ENCODE measurements at places on chromosomes 2 and 18.
A peak's percentile ranks its signal among the peaks of the same experiment; 100 is the strongest.

- DNase-seq: no peak
Observed at GRCh38 chr2:133740500-133740899, 172.2 kb upstream of the NCKAP5 start.

GRCh38 chr2:201150454-201151020, 32.4 kb upstream of the CASP10 start:
- DNase-seq: no peak

DNA sequence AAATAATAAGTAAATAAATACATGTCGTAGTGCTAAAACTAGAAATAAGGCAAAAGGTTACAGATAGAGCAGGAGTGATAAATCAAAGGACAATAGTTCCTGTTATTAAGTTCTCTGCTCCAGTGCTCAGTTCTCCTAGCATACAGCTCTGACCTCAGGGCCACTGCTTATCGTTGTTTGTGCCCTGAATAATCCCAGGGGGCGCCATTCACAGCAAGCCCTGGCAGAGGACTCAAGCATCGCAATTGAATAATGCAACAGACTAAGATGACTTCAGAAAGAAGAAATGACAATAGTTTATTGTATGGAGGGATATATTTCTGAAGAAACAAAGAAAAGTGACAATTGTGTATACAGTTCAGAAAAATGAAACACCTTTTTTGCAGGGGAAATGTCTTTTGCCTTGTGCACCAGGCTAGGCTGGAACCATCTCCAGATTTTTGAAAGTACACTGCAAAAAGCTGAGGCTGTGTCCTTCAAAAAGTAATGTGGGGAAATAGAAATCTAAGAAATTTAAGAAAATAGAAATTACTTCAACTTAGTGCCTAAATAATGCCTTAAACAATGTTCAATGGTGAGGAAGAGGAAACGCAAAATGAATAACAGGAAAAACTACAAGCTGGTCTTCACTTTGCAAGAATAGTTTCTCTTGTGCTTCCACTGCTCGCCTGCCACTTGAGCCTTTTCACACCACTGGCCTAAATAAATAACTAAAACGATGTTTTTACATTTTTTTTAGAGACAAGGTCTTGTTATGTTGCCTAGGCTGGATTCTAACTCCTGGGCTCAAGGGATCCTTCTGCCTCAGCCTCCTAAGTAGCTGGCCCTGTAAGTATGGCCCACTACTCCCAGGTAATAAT, 19.0 kb upstream of the CCNYL1 start:
- DNase-seq: no peak

- DNase-seq: no peak
Observed at GRCh38 chr2:134284119-134284670, 30.3 kb downstream of the MGAT5 start.

DNA sequence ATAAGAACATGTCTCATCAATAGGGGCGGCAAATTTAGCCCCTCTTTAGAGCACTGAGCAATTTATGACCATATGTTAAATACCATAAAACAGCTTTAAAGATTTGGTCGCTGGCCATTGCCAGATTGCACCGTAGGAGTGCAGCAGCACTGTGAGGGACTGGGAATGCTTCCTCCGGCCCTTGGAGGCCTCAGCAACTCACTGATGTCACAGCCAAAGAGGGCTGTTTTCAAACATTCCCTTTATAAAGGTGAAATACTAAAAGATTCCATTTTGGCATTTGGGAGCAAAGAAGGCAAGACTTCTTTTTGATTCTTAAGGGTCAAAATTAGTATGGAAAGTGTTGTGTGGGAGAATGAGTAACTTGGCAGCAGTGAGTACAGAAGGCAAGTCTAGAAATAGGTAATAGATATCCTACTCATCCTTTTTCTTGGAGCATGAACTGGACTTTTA, 63.7 kb downstream of the BABAM2 start:
- peak; percentile 58 for DNase-seq

GRCh38 chr2:53913721-53914120, 54.0 kb upstream of the GPR75 start:
- DNase-seq: peak; percentile 48

DNA sequence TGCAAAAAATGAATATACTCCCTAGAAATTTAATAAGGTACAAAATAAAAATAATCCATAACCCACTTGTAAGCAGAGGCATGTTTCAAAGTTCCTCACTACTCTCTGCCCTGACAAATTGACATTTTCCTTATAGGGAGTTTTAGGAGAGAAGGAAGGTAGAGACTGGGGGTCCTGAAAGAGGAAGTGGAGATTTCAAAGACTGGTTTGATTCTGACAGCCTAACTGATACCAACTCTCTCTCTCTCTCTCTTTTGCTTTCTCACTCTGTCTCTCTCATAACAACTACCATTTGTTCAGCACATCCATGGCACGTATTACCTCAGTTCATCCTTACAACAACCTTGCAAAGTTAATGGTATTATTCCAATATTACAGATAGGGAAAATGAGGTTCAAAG, 18.6 kb downstream of the FZD7 start:
- DNase-seq: no peak

DNA sequence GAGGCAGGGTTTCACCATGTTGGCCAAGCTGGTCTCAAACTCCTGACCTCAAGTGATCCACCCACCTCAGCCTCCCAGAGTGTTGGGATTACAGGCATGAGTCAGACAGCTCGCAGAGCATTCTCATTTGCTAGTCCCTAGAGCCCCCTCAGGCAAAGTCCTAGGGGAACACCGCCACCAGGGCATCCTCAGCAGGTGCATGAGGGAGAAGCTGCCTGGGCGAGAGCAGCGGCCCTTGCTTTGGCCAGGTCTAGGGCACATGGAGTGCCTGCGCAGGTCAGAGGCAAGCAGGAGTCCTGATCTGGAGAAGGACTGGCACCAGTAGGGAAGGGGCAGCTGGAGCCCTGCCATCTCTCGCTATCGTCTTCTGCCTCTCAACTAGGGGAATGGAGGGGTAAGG, 32.4 kb downstream of the NGEF start:
- DNase-seq: peak; percentile 27

- DNase-seq: no peak
Observed at GRCh38 chr2:130785466-130786055, 30.2 kb downstream of the AMER3 start.

DNA sequence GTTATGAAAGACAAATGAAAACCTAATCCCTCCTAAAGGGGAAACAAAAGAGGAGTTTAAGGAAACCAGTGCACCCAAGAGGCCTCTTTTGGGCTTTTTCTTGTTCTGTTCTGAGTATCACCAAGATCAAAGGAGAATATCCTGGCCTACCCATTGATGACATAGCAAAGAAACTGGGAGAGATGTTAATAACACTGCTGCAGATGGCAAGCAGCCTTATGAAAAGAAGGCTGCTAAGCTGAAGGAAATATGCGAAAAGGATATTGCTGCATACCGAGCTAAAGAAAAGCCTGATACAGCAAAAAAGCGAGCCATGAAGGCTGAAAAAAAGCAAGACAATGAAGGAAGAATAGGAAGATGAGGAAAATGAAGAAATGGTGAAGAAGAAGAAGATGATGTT, 23.6 kb upstream of the STAT4 start:
- no peak for DNase-seq

DNA sequence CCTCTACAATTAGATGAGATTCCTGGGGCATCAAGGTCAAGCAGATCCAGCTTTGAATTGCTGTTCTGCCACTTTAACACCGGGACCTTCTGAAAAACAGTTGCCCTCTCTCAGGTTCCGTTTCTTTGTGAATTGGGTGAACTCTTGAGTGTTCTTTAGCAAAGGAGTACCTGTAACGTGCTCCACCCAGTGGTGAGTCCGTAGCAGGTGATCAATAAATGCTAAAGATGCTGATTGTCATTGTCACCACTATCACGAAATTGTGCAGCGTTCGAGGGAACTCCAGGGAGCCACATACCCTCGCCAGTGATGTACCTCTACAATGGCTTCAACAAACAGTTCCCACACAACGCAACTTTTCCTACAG, 81.9 kb downstream of the TCF7L1 start:
- no peak for DNase-seq

DNA sequence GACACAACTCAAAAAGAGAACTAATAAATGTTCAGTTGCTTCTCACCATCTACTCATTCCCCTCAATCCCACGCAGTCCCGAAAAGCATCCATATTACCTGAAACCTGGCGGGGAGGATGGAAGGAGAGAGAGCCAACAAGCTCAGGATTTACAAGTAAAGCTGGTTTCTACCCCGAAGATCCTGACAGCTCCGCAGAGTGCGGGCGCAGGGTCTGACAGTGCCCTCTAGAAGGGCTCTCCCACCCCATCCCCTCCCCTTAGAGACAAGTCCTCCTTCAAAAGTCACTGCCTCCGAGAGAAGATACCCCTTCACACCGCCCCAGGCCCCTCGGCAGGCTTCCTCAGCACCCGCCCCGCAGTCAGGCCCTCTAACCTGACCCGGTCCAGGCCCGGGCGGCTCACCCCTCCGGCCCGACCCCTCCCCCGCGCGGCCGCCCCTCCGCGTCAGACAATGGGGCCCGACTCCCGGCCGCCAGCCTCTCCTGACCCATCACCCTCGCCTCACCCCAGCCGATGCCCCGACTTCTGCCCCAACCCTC, 550 bp downstream of the RAB1A start:
- no peak for DNase-seq

DNA sequence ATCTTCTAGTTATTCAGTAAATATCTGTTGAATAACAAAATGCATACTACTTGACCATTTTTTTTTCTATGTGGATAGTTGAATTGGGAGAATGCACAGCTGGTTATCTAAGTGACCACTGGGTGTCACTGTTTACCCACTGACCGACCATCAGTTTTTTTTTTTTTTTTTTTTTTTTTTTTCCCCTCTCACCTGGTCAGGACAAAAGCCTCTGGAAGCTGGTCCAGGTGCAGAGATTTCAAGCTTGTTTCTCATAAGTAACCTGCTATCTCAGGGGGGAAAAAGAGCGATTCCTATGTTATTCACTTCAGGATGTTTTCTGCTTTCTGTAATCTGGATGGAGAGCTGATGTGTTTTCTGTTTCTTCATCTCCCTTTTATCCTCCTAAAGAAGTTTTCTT, 256.0 kb downstream of the DCDC2C start:
- DNase-seq: peak; percentile 17
